ENCODE measurements at places on chromosomes 3 and 15.

- no peak for DNase-seq
These were observed 96.7 kb upstream of the BHLHE40 start for GRCh38 chr3:4882548-4882947.

DNA sequence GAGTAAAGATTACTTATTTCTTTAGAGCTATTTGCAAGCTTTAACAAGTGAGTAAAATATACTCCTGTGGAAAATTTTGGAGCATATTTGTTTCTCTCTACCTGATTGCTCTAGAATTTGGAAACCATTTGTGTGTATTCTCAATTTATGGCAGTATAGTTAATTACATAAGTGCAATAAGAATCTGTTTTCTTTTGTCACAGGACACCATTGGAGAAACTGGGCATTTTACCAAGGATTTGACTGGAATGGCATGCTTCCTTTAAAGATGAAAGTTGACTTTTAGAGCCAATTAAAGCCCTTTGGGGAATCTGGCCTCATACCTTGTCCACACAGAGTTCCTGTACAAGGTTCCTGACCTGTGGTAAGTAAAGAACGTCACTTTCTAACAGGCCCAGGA is 38.4 kb downstream of the PAQR5 start:
- DNase-seq: no peak

DNA sequence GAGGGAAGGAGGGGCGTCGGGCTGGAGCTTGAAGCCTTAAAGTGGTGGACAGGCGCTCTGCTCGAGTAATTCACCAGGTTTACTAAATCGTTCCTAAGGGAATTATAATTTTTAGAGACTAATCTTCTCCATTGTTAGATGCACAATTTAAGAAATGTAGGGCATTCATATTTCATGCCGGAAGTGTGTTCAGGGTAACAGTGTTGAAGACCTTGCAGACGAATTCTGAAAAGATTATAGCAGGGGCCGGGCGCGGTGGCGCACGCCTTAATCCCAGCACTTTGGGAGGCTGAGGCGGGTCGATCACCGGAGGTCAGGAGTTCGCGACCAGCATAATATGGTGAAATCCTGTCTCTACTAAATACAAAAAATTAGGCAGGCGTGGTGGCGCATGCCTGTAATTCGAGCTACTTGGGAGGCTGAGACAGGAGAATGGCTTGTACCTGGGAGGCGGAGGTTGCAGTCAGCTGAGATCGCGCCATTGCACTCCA is 365 bp upstream of the GTF2A2 start:
- no peak for DNase-seq

DNA sequence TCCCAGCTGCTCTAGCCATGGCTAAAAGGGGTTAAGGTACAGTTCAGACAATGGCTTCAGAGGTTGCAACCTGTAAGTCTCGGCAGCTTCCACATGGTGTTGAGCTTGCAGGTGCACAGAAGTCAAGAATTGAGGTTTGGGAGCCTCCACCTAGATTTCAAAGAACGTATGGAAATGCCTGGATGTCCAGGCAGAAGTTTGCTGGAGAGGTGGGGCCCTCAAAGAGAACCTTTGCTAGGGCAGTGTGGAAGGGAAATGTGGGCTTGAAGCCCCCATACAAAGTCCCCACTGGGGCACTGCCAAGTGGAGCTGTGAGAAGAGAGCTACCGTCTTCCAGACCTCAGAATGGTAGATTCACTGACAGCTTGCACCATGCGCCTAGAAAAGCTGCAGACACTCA is 73.7 kb downstream of the STT3B start:
- DNase-seq: no peak

Measured in NCI-H510A (cell line).